Stimulated activated CD4-positive, alpha-beta T cell treated with anti-CD3 and anti-CD28 coated beads, Interleukin-12 subunit alpha, Interleukin-12 subunit beta, amount 100 ng/mL, for 24 hours (primary cell): ENCODE measurements at places on chromosomes 12 and 14.
A peak's percentile ranks its signal among the peaks of the same experiment; 100 is the strongest.

- no peak for DNase-seq
Observed at GRCh38 chr12:29270446-29270845, 110.5 kb downstream of the ERGIC2 start.

DNA sequence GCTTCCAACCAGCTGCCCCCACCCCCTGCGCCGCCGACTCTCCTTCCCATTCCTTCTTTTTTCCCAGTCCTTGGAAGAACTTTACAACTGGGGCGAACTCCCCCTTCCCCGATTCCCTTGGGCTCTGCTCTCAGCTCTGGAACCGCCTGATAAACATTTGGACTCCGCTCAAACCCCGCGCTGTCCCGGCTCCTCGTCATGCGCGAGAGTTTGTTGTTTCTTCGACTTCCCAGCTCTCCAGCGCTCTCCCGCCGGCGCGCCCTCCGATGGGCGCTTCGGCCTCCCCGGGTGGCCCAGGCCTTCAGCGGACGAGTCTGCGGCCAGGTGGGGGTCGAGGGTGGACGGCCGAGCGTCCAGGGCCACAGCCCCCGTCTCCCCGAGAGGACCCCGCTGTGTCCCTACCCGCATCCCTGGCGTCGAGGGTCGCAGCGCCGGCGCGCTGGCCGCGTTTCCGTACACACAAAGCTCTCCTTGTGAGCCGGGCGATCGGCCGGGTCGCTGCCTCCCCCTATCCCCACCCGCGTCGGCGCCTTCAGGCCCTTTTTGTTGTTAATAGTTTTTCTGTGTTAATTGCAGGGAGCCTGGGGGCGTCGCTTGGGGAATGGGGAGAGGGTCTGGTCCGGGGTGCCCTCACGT, 847 bp downstream of the MMP14 start:
- DNase-seq = no peak

- no peak for DNase-seq
Observed at GRCh38 chr12:10158406-10158805, 13.5 kb downstream of the OLR1 start.

DNA sequence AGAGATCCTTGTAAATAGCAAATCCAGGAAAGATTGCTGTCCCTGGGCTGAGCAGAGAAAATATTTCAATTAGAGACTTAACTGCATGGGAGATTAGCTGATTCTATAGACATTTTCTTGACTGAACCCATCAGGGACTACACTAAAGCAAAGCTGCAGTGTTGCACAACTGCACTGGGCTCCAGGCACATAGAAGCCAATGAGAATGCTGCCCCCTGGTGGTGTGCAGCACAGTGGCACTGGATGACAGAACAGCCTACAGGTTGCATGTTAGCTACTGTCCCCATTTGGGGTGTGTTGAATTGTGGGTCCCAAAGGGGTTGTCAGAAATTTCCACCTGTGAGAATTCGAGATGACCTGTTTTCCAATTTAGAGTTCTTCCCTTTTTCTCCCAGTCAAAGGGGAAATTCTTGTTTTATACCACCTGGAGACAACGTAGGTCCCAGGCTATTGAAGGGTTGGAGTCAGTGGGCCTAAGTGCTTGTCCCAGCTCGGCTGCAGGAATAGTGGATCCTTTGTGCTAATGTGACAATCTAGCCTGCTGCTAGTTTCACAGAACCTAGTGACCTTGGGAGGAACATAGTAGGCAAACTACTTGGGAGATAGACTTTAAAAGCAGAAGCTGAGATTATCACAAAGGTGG, 114.7 kb downstream of the SLC8A3 start:
- DNase-seq = peak; percentile 55

DNA sequence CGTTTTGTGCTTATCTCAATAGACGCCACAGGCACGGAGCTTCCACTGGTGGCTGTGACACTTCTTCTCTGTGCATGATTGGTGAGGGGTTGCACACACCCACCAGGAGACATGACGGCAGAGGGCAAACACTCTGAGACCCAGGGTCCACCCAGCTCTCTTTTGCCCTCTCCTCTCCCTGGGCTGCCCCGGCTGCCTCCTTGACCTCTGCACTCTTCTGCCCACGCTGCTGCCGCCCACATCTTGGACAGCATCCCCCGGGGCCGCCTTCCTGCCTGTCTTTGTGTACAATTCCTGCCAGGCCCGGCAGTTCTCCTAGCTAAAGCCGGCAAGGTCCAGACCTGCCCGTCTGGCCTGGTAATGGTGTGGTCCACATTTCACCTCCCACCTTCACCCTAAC, 44.7 kb downstream of the DPF3 start:
- no peak for DNase-seq

GRCh38 chr12:40020261-40020691, 85.6 kb downstream of the SLC2A13 start:
- DNase-seq = no peak

DNA sequence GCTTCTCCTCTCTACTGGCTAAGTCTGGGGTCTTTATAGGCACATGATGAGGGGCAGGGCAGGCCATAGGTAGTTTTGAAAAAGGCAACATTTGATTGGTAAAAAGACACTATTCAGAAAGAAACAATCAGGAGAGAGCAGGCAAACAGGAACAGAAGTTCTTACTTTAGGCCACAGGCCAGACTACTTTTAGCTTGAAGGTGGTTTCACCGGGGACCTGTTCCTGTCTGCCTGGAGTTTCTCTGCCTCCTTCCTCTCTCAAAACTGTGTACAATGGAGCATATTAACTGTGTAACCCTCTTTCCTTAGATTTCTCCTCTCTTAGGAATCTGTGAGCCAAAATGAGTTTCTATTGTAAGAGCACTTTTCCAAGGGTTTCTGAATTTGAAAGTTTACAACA, 167.9 kb upstream of the AVPR1A start:
- no peak for DNase-seq

DNA sequence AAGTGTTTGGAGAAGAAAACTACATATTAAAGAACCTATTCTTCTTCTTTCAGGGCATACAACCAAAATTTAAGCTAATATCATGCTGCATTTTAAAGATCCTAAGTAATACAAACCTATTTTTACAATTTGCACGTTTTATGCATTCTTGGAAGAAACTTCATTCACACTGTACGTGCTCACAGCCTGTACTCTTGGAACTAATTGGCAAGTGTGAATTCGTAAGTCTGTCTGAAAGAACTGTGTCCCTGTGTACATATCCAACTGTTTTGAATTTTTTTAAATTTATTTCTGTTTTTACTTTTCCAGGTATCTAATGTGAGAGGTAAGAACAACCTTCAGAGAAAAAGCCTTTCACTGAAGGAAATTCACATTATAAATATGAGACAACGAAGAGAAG, 347.0 kb downstream of the MDGA2 start:
- no peak for DNase-seq

- no peak for DNase-seq
Observed at GRCh38 chr12:63348556-63348955, 197.6 kb upstream of the AVPR1A start.
